Stimulated activated CD8-positive, alpha-beta memory T cell treated with anti-CD3 and anti-CD28 coated beads, Interleukin-15, amount 100 ng/mL, for 1 hour (primary cell): ENCODE measurements at places on chromosomes 2 and 18.

DNA sequence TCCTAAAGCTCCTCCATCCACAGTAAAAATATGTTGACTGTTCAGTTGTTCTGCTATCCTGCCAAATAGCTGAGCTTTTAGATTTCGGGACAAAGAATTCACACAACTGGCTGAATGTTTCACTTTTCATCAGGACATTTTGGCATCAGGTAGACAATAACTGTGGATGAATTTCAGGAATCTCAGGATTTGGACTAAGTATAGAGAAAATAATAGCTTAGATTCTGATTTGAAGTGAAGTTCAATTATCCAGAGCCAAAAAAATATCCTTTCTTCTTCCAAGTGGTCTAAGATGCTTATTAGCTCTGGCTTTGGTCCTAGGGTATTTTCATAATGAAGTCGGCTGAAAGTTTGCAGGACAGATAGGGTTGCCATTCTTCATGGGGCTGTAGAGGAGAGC is 16.1 kb downstream of the KCNE4 start:
- no peak for DNase-seq

- DNase-seq, result no peak
Observed at GRCh38 chr18:78192054-78192453, 787.6 kb upstream of the SALL3 start.

DNA sequence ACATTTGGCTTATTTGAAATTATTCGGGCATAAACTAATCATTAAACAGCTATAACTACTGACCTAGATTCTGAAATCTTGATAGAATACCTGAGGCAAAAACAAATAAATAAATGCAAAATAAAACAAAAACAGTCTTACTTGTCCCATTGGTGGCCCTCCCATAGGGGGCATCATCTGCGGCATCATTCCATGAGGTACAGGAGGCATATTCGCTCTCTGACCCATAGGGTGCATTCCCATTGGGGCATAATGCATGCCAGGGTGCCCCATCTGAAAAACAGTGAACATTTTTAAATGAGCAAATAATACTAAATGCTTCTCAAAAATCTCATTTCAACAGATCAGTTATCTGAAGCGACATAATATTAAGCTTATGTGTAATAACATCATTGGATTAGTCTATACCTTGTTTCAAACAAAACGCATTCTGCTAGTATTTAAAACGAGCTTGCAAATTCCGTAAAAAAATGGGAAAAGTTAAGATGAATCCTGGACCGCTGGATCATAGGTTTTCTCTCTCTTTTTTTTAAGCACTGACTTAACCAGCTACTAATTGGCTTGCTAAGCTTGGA is 1.3 kb downstream of the PRPF40A start:
- no peak for DNase-seq

DNA sequence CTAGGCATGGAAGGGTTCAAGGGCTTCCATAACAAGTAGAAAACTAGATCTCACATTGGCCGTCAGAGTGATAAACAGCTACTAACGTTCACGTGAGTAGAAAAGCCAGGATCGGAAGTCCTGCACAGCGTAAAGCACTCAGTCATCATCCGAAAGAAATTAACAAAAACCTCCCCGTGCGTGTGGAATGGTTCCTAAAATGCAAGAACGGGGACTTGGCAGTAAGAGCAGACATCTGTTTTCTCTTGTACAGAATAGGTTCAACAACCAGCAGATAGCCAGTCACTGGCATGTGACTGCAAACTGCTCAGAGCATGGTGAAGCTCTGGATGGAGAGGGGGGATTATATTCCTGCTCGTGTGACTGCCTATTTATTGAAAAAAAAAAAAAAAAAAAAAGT is 106.9 kb upstream of the ITGB6 start:
- DNase-seq, result no peak

DNA sequence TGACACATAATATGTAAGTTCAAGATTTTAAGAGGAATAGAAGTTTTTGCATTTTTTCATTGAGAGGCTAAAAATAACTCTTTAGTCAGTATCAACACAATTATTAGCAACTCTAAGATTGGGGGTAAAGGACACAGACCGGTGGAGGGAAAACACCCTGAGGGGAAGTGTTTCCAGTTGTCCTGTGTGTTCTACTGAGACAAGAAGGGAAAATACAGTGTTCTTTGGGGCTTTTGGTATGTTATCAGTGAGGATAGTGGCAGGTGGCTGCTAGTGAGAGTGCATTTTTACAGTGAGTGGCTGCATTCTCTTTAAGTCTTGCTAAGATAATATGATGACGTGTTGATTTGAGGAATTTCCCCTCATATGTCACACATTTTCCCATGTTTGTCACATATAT is 507.5 kb downstream of the PARD3B start:
- no peak for DNase-seq

GRCh38 chr2:7672027-7672684 is 754.9 kb downstream of the RNF144A start:
- DNase-seq, result peak; percentile 11

DNA sequence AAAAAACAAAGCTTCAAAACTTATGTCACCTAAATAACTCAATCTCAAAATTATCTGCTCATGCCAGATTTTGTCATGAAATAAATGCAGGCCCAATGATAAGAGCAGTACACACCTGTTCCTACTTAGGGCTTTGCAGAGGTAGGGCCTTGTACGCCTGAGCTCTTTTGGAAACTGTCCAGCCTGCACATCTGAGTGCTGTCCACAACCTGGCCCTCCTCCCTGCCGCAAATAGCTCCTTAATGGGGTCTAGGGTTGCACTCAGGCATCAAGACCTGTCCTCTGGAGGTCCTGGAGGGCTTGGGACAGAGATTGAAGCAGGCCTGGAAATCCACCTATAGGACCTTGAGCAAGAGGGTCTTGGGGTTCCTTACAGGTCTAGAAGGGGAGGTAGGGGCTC is 115.4 kb upstream of the CCDC195 start:
- no peak for DNase-seq

- DNase-seq, result no peak
Observed at GRCh38 chr18:58113337-58113736, 69.3 kb downstream of the NEDD4L start.

GRCh38 chr18:23690505-23691068 is 1.3 kb downstream of the LAMA3 start:
- DNase-seq, result no peak

DNA sequence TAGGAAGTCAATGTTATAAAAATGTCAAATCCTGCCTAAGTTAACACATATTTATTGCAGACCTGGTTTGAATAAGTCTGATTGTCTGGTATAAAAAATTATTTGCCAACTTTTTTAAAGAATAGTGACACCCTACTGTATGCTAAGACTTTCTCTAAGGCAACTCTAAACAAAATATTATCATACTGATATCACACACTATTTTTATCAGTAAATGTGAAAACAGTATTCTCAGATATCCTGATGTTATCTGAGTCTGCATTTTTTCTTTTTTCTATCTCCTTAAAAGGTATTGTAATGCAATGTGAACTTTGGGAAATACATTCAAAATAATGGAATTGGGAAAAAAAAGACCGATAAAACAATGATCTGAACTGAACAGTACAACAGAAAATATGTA is 127.1 kb downstream of the DOCK10 start:
- no peak for DNase-seq

DNA sequence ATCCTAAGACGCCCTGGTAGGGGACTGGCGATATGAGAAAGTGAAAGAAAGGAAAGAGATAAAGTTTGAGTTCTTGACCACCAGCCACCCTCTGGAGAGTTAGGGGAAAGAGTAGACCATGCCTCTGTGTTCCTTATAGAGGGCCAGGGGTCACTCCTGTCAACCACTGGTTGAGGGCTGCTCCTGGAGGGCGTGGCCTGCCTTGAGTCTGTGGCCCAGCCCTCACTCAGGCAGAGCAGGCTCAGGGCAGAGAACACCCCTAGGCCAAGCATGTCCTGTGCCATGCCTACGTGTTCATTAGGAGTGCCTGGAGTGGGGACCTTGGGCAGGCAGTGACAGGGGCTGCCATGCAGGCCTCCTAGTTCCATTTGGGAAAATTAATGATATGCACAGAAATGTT is 161.1 kb upstream of the EPB41L3 start:
- no peak for DNase-seq

DNA sequence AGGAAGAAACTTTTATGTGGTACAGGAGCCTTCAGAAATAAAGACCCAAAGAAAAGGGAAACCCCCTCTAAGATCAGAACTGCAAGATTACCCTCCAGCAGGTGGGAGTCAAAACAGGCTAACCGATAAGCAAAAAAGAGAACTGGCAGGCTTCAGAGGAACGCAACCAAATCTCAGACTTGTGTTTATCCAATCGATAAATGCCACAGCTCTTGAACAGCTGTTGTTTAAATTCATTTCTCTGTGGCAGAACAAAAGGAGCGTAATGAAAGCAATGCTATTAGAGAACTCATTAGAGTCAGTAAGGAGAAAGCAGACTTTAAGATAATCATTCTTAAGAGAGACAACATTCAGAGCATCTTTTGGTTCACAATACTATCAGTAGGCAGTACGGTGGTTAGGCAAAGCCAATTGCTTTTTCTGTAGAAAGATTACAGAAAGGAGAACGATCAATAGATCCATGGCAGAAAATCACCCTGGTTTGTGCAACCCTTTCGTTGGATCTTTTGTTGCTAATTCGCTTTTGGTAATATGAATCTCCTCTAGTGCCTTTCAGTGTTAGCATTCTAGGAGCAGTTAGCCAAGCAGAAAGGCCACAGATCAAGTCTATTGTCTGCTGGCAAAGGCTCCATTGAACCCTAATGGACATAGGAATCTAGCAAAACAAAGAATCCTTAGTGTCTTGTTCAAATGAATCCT is 476.4 kb upstream of the CHST9 start:
- no peak for DNase-seq

GRCh38 chr2:237774811-237775553 is 23.6 kb upstream of the RBM44 start:
- no peak for DNase-seq

DNA sequence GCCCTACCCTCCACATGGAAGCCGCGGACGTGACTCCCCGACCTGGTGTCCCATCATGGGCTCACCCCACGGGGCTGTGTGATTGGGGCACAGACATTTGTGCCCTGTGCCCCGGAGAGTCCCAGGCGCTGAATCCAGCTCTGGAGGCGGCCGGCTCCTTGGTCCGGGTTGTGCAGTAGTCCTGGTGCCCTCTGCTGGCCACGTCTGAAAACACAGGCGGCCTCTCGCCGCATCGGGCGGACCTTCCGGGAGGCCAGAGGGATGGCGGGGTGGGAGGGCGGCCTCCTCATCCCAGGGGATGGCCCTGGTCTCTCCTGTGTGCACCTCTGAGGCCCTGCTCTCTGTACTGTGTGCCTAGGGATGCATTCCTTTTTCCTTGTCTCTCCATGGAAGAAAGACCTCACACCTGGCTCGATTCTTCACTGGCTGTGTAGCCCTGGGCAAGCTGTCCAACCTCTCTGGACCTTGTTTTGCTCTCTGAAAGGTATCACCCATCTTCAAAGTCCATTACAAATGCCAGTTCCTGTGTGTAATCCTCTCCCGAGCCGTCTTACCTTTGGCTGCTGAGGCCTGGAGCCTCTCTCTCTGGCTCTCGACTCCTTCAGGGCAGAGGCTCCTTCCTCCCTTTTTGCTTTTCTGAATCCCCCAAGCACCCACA is 27.6 kb downstream of the CELF4 start:
- DNase-seq, result no peak

- no peak for DNase-seq
Observed at GRCh38 chr2:54551123-54551756, 95.1 kb downstream of the SPTBN1 start.

DNA sequence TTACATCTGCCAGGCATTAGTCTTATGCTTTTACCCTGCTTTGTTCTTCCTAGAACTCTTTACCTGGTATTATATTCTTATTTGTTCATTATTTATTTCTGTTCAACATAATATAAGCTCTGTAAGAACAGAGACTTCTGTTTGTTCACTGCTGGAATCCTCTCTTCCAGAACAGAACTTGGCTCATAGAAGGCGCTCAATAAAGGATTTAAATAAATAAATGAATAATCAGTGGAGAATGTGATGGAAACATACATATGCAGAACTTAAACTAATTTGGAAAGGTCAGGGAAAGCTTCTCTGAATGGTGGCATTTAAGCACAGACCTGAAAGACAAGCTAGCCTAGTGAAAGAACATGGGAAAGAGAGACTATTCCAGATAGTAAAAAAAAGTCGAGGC is 24.3 kb downstream of the NCKAP1 start:
- DNase-seq, result no peak

DNA sequence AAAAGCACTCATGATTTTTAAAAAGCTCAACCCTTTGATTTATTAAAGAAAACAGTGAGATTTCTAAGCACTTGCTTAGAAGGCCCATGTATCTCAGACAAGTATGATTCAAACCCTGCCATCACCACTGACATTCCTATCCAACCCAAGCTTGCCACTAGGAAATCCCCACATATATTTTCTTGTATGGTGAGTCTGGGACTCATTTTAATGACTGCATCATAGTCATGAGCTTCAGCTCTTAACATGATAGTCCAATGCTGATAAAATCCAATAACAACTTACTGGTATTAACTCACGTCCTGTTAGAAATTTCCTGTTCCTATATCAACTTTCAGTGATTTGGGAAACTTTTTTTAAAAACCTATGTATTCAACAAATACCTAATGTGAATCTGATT is 39.4 kb upstream of the NCKAP5 start:
- no peak for DNase-seq

- no peak for DNase-seq
Observed at GRCh38 chr18:76493213-76494161, 1.6 kb downstream of the ZNF516 start.

- DNase-seq, result no peak
Observed at GRCh38 chr2:109305490-109306167, 176.6 kb downstream of the SH3RF3 start.

GRCh38 chr2:126719191-126719832 is 63.4 kb downstream of the GYPC start:
- DNase-seq, result no peak

- no peak for DNase-seq
Observed at GRCh38 chr18:26482569-26482968, 65.8 kb downstream of the KCTD1 start.

GRCh38 chr2:170212625-170213280 is 34.8 kb downstream of the MYO3B start:
- no peak for DNase-seq

DNA sequence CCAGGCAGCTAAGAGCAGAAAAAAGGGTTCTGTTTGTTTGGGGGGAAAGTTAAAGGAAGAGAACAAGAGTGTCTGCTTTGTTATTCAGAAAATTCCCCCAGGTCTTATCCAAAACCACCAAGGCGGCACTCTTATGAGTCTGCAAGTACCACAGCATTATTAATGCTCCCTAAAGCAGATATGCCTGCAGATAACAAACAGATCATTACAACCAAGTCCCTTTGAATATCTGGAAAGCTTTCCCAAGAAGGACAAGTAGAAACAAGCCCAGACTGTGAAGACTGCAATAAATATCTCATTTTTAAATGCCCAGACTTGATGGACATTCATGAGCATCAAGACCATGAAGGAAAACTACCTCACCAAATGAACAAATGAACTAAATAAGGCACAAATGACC is 278.6 kb upstream of the TMEFF2 start:
- no peak for DNase-seq

DNA sequence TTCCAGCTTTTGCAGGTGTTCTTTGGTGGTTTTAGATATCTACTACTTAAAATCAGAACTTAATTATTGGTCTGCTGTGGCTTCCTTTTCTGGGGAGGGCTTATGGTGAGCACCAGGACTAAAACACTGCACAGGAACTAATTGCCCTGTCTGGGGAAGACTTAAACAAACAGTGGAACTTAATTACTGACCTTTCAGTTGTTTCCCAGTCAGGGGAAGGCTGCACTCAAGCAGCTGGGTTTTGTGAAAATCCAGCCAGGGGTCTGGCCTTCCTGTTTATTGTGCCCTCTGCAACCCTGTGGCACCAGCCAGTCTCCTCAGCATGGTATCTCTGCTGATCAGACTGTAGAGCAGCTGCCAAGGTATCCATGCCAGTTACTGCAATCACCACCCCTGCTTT is 398.2 kb downstream of the ADCYAP1 start:
- DNase-seq, result no peak

- no peak for DNase-seq
Observed at GRCh38 chr2:175599966-175600831, 401.9 kb downstream of the LNPK start.
